Hepatic stellate cell (primary cell): ENCODE measurements at places on chromosomes 5 and 9.

GRCh38 chr5:37786862-37787519 is 52.9 kb downstream of the GDNF start:
- DNase-seq: peak; percentile 46

DNA sequence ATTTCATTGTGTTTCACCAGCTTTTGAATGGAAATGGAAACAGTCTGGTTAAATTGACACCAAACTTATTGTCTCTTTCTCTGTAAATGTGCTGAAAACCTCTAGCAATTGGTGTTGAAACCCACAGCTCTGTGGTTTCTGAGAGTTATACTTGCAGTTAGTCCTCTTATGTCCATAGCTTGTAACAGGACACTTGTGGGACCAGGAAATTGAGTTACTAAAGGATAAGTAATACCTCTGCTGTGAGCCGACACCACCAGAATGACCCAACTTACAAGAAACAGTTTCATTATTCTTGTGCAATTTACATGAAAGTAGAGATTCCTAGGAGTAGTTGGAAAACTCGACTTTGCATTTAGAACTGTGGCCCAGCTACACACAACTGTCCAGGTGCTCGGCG is 191.5 kb downstream of the CFAP90 start:
- DNase-seq: no peak

GRCh38 chr9:90953200-90953599 is 151.6 kb downstream of the SYK start:
- DNase-seq: no peak

DNA sequence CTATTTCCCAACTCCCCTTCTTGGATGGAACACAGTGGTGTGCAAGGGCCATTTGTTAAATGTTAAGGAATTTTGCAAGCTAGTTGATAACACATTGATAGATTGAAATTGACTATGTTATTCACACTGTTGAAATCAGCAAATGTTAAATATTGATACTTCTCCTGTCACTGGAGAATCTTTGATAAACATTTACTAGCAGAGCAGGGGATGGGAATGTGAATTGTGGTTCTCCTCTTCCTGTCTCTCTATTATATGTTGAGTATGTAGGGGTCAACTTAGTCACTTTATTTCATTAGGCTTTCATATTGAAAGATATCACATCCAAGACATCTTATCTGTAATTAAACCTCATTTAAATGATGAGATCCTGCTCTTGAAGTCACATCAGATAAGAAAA is 533.9 kb downstream of the TLR4 start:
- DNase-seq: no peak

DNA sequence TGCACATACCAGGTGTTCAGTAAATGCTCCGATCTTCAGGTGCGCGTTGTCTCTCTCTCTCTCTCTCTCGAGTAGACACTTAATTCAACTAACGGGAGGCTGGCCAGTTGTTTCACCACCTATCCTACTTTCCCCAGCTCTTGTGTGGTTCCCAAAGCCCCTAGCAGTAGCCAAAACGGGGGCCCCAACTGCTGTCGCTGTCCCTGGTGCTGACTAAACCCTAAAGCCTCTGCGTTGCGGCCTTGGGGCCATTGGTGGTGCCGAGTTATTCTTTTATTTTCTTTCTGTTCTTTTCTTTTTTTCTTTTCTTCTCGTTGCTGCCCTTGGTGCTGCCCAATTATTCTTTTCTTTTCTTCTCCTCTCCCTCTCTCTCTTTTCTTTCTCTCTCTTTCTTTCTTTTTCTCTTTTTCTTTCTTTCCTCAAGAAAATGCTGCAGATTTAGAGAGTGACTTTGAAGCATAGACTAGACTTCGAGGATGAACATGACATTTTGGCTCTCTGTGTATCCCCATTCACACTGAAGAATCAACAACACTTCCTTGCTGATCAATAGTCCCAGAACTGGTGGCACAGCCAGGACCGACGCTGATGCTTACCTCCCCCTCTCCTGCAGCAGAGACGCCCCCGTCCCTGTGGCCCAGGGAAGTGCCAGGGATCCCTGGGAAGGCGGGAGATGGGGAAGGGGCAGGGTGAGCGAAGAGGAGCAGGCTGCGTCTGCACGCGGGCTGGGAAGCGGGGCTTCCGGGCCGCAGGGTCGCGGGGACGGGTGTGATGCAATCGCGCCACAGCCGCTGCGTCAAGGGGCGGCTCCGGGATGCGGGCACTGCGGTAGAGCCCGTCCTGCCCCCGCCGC is at the start of gene FBLL1:
Gene FBLL1, plus strand, starts transcription at position 785 of the 853 bp plus-strand sequence. CDS start 200 bp downstream, outside the sequence.
- no peak for DNase-seq
